ENCODE measurements at places on chromosomes 16 and 17.

DNA sequence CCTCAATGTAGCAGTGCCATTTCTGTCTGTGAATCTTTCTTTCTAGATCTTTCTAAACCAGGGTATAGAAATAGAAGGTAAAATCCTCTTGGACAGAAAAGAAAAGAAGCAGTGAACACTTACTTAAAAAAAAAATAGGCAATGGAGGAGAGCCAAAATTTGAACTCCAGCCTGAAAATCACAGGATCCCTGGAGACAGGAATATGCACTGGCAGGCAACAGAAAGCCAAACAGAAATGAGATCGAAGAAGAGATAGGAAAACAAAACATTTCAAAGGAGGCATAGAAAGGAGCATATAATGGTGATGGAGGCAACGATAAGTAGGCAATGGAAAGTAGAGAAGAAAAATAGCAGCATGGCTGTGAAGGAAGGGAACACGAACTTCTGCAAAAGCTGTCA is 253.7 kb upstream of the HSBP1 start:
- no peak for DNase-seq

DNA sequence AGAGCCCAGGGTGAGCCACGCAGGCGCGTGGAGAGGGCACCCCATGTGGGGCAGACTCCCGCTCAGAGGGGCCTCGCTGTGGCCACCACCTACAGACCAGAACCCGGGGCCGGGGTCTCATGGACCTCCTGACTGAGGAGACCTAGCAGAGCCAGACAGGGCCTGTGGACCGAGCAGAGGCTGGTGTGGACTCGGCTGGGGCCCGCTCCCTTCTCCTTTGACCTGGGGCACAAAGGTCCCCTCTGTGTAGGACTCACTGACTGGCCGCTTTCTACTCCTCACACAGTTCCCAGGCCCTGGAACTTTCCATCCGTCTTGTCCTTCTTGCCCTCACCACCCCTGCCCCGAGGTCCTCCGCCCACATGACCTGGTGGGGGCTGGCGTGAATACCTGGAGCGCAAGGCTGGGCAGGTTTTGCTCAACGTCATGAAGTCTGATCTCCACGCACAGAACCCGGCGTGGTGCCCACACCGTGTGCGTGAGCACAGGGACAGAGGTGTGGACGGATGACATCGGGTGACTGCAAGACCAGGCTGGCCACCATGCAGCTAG is 44.7 kb upstream of the ACSF3 start:
- no peak for DNase-seq

DNA sequence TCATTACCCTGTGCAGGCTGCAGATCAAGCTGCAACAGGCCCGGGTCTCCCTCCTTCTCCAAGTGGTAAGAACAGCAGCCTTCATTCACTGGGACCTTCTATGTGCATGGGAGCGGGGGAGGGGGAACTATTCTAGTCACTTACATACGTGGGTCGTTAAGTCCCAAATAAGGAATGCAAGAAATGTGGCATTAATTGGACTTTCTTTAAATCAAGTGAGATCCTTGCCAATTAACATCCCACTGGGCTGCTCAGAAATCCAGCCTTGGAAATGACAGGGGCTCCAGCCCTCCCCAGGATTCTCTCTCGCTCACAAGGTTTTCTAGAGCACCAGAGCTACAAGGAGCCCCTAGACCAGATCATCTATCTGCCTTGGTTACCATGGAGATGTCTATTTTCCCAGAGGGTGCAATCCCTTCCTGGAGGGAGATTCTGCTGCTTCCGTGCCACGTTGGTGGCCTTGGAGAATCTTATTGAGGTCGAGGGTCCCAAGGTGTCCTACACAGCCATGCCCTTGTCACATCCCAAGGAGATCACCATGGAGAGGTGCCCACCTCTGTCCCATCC is 5.2 kb upstream of the EIF1 start:
- DNase-seq, result no peak

GRCh38 chr17:72659811-72660210 is 432.7 kb downstream of the SLC39A11 start:
- DNase-seq, result no peak
